ENCODE measurements at places on chromosomes 5 and 9.

GRCh38 chr5:6615034-6615815 is 17.6 kb downstream of the NSUN2 start:
- no peak for DNase-seq

DNA sequence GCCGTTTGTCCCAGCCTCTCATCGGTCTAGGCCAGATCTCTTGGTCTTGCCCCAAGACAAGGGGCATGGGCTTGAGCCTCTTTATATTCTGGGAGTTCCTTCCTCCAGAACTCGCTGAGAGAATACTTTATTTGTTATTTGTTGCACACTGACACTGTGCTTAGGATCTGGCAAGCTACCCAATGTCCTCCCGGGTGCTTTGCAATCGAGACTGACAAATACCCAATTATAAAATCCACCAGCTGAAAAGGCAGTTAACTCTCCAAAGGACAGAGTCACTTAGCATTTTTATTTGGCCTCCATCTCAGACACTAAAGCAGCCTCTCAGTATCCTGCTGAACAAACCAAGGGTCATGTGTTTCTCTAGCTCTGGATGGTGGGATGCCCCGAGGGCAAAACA is 500.2 kb upstream of the DAP start:
- no peak for DNase-seq

- DNase-seq = no peak
Observed at GRCh38 chr5:133932441-133933168, 35.8 kb downstream of the C5orf15 start.

GRCh38 chr5:132491368-132492364 is 1.1 kb upstream of the IRF1 start:
- DNase-seq = no peak

GRCh38 chr9:20640331-20641187 is 18.3 kb upstream of the MLLT3 start:
- no peak for DNase-seq

GRCh38 chr9:85729882-85730281 is 11.9 kb downstream of the AGTPBP1 start:
- no peak for DNase-seq

DNA sequence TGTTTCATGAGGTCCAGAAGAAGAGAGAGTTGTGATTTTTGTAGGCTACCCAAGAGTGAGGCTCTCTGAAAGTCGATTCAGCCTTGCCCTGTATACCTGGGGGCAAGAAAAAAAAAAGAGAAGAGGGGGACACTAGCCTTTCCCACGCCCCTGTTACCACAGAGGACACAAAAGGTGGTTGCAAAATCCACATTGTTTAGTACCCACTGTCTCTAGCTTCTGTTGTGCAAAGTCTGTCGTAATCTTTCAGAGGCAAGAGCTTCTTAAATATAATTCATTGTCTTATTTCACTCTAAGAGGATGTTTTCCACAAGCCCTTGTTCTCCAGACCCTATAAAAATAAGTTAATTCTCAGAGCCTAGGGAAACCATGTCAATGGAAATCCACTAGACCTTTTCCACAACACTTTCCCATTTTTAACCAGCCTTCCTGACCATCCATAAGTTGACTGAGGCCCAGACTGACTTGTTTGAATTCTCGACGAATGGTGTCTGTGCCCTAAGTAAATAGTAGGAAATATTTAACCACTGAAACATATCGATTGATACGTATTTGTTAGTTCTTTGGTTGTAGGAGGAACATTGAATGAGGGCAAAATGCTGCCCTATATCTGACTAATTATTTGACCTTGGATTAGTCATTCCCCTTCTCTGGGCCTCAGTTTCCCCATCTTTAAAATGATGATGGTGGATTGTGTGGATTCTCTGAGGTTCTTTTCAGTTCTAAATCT is 182.7 kb downstream of the PAPPA start:
- DNase-seq = no peak

DNA sequence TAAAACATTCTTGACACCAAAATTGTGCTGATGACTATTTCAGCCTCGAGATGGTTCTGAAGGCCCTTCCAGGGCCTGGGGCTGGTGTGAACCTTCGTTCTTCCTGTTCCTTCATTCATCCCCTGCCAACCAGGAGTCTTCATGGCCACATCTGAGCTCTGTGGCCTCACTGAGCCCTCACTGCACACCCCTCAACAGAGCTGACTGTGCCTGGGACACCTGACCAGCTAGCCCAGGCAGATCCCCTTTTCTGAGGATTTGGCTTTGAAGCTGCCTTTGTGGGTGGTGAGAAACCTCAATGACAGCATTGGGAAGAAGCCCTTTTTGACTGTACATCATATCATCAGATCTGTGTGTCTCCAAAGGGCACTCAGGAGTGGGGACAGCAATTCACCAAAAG is 13.8 kb downstream of the AK8 start:
- no peak for DNase-seq

DNA sequence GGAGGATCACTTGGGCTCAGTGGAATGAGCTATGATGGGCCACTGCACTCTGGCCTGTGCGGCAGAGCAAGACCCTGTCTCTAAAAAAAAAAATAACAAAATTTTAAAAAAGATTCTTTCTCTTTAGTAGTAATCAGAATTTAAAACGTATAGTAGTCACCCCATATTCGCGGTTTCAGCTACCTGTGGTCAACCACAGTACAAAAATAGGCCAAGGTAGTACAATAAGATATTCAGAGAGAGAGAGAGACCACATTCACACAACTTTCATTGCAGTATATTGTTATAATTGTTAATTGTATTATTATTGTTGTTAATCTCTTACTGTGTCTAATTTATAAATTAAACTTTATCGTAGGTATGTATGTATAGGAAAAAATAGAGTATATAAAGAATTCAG is 18.7 kb downstream of the INIP start:
- DNase-seq = no peak

DNA sequence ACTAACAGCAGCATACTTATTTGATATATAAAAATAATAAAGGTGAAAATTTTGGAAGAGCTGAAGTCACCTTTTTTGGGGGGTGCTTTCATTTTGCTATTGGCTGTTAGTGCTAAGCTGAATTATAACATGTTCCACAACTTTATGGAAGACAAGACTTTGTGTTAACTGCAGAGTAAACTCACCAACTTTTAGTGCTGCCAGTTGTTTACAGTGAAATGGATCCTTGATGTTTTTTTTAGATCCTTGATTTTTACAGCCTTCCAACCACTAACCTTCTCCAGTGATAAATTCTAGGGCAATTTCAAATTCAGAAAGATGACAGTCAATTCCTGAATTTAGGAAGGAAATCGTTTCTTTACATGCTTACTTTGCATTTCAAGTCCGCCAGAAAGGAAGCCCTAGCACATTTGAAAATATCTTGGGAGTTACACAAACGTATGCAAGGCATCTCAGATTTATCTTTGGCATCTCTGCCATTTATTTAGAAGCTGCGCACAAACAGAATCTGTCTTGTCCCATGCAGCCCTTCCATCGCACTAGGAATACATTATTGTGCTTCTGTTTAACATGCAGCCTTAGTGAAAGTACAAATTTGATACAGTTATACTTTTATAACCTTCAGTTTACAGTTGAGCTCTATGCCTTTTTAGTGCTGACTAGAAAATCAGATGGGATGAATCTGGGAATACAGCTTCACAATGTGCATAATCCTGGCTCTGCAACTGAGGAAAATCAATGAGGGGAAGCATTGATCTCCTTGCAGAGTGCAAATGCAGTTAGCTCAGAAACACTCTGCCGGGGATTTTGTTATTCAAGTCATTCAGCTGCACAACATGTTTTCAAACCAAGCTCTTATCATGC is 142.4 kb upstream of the ZNF608 start:
- DNase-seq = no peak

DNA sequence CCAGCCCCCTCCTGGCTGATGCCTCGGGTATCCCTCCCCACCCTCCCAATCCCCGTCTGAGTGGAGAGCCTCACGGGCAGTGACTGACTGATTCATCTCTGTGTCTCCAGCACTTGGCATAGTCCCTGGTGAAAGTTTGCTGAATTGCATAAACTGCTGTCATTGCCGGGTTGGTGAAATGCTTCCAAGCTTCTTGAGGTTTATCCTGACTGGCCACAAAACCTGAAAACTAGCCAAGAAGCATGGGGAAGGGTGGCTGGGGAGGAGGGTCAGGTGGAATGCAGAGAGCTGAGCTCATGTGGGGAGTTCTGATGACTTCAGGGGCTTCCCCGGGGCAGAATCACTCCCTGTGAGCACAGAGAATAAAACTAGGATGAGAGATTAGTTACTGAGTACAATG is 56.9 kb upstream of the GGTA1 start:
- peak; percentile 99 for DNase-seq

DNA sequence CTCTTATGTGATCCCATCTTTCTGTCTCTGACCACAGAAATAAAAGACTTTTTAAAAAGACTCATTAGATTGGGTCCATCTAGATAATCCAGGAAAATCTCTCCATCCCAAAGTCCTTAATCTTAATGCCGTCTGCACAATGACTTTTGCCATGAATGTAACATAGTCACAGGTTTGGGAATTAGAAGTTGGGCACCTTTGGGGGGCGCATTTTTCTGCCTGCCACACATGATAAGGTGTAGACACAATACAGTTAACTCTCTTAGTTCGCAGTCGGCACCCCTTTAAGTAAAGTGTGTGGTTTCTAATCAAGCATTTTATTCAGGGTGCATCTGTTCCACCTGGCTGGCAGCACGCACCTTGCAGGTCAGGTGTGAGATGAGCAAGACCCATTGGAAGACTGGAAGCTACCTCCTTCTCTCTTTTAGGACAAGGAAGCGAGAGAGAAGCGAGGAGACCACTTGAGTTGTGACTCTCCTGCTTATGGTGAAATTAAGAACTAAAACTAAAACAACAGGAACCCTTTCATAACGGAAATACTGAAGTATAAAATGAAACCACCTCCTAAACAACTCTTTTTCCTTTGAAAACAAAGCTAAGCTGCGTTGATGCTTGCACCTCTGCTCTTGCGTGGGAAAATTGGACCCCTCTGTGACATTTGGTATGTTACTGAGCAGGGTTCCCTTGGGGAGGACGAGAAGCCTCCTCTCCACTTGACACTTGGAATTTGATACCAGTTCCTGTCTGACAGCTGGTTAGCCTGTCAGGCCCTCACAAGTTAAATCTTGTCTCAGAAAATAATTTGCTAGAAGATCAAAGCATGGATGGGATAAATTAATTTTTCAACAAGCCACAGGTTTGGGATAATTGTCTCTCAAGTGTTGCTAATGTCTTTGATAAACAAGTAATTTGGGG is 304.6 kb upstream of the DMRT1 start:
- no peak for DNase-seq

DNA sequence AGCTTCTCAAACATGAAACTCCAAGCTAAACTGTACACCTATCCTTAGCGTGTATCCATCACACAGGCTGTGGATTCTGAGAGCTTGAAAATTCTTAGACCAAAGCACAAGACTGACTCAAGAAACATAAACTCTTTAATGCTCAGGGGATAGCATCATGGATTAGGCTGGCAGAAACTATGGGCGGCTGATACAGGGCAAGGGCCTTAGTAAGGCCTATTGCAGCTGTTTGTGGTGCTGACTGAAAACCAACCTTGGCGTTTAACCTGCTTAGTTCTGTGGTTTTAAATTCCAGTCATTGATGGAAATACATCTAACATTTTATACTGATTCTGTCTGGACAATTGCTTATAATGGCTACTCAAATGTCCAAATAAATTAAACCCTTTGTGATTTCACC is 183.7 kb downstream of the TLR4 start:
- no peak for DNase-seq

GRCh38 chr5:171288066-171288465 is 21.0 kb upstream of the TLX3 start:
- DNase-seq = peak; percentile 57

DNA sequence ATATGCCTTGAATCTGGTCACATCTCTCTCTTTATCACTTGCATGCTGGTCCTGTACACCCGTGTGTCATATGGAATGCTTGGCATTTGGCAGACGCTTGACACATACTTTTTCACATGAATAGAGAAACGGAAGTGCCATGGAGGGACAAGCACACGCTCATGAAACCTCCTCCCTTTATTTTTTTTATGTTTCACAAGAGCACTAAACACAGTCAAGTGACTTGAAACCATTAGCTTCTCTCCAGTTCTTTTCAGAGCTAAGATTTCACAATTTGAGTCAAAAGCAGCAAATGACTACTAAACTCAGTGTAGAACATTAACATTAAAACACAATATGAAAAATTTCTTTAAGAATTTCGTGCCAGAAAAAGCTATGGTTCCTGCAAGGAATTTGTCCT is 151.1 kb downstream of the DOCK2 start:
- peak; percentile 62 for DNase-seq

DNA sequence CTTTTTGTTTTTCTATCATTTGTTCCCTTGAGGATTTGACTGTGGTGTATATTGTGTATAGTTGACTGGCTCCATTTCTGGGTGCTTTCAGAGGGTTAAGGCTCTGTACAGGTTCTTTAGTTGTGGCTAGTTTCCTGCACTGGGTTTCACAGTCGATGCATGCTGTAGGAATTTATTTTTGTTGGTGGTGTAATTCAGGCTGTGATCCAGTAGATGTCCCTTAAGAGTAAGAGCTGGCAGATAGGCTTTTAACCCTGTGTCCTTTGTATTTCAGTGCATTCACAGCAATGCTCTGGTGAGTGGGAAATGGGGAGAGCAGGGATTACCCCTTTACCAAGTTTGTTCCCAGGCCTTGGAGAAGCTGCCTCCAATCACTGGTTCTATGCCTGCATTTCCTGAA is 112.9 kb downstream of the SPATA31D1 start:
- DNase-seq = no peak

DNA sequence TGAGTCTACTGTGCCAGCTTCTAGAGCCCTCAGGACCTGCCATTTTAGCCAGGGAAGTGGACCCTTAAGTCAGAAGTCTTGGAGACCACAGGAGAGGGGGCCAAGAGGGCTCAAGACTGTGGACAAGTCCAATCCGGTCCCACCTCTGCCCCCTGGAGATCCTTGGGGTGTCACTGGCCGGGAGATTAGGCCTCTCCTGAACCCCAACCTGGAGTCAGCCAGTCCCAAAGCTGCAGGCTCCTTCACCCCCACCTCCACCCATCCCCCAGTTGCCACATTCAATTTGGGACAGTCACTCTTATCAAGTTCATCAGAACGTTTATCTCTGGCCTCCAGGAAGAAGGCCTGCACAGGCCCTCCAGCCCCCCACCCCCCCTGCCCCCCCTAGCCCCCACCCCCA is 290 bp downstream of the SLC23A1 start:
- DNase-seq = no peak
